ENCODE measurements at places on chromosomes 7 and 10.

- DNase-seq = no peak
These were observed 501.6 kb downstream of the GALNT17 start for GRCh38 chr7:71633551-71634008.

GRCh38 chr10:68074031-68074774, 880 bp downstream of the HERC4 start:
- peak; percentile 36 for DNase-seq

GRCh38 chr10:109974504-109975191, 33.1 kb upstream of the ADD3 start:
- no peak for DNase-seq

DNA sequence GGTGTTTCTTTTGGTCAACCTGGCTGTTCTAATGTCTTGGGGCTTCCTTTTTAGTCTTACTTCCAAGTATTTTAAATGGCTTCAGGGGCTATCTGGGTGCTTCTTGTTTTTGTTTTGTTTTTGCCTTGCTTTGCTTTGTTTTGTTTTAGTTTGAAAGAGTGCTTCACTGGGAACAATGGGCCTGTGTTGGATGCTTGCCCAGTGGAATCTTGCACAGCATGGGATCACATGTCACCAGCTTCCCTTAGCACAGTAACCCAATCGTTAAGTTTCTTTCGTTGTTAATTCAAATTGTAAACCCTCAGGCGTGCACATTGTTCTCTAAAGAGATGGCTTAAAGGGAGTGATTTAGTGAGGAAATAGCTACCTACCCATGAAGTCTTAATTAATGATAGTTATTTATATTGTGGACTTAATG, 8.9 kb downstream of the COL17A1 start:
- DNase-seq = no peak

GRCh38 chr10:71697938-71698709, 21.5 kb downstream of the C10orf105 start:
- no peak for DNase-seq

GRCh38 chr10:94310369-94310768, 52.4 kb downstream of the NOC3L start:
- DNase-seq = no peak

Measured in AML-193 (cell line).